ENCODE measurements at places on chromosomes 5 and 9.

- DNase-seq: peak; percentile 59
Observed at GRCh38 chr9:122810306-122810946, 10.5 kb downstream of the OR1K1 start.

- DNase-seq: no peak
Observed at GRCh38 chr9:133735931-133736330, 2.2 kb downstream of the SARDH start.

GRCh38 chr9:77771171-77771570 lies 123.0 kb upstream of the GNA14 start:
- DNase-seq: no peak

DNA sequence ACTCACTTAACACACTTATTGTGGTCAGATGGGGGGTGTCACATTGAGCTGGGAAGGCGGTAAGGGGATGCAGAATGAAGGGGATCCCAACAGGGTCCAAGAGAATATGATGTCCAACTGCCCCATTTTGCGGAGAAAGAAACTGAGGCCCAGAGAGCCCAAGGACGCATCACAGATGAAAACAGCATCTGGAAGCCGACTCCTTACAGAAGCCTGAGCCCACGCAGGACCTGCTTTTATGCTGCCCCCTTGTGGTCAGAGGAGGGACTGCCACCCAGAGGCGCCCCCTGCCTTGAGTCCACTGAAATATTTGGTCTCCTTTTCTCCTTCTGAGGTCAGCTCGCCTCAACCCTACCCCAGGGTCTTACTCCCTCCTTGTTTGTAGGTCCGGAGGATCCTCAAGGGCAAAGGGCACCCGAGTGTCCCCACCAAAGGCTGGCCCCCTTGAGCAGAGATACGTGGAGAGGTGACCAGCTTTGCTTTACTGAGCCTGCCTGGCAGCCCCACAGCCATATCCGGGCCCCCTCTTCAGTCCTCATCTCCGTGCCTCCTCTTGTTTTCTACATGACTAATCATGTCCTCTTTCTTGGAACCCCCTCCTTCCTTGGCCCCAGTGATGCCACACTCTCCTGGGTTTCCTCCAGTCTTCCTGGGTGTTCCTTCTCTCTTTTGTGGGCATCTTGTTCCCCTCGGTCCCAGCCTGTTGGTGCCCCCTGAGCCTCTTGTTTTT lies 30.0 kb upstream of the TTLL11 start:
- DNase-seq: peak; percentile 54

- DNase-seq: no peak
Observed at GRCh38 chr9:84324811-84325210, 15.7 kb downstream of the SLC28A3 start.

GRCh38 chr9:68720656-68721313 lies 15.7 kb downstream of the PIP5K1B start:
- no peak for DNase-seq

GRCh38 chr9:37978481-37978864 lies 74.5 kb upstream of the SLC25A51 start:
- no peak for DNase-seq

DNA sequence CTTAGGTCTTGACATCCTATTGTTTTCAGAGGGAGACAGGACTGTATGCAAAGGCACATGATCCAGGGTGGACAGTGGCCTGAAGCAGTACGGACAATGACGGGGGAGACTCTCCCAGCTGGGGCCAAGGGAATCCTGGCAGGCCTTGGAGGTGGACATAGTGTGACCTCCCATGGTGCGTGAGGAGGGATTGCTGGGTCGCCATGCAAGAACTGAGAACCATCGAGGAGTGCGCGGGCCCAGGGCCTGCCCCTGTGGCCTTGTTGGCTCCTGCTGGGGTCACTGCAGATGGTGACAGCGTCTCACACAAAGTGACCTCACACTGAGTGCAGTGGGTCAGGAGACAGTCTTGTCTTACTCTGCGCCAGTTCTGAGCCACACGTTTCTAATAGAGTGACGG lies 192.4 kb downstream of the GADD45G start:
- no peak for DNase-seq

- DNase-seq: no peak
Observed at GRCh38 chr5:10562201-10563109, 1.4 kb upstream of the ANKRD33B start.

DNA sequence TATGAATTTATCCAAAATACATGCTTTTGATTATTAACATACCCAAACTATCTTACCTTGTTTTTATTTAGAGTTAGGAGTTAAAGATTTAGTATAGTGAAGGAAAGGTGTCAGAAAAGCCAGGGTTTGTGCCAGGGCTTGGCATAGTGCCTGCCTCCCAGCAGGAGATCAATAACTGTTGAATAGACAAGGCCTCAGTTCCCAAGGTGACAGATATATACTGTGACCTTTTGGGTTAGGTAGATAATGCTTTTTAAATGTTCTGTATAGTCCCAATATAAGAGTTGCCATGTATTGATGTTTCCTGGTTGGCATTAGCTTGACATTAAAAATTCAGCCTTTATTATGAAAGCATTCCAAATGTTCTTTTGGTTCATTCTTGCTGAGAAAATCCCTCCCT lies 121.8 kb downstream of the MCTP1 start:
- no peak for DNase-seq

DNA sequence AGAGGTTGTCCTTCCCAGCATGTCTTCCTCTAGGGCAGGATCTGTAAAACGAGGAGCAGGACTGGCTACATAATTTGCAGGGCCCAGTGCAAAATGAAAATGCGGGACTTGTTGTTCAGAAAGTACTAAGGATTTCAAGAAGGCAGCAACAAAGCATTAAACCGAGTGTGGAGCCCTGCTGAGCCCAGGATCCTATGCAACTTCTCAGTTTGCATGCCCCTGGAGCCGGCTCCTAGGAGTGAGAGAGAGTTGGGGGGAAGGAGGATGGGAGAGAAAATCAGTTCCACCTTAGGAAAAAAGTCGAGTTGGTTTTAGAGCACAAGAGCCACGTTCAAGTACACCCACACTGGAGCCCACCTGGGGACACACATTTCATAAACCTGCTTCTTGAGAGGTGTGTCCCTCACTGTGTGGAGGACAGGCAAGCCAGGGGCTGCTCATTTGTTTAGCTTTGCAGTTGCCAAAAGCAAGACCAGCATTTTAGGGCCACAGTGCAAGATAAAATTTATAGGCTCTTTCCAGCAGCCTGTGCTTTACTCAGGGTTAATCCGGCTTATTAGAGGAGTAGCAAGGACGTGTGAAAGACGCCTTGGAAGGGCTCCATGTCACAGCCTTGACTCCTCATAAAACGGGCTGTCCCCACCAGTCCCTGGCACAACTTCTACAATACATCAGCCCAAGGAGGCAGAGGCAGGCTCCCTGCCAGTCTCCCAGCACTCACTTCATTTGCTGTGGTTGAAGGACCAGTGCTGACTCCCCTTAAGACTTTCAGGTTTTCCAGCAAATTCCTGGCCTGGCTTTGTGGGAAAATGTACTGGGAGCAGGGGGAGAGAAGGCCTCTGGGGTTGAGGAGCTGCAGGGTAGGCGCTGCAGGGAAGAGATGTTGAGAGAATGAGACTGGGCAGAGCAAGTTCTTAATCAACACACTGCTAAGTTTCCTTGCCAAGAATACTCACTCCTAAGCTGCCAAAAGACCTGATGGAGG lies 159.7 kb upstream of the SEMA6A start:
- DNase-seq: no peak

GRCh38 chr5:180027459-180028089 lies 44.0 kb downstream of the RNF130 start:
- DNase-seq: no peak

Measured in activated T-helper 9 cell treated with anti-CD3 and anti-CD28 coated beads, Interleukin-2, amount 50 U/mL, for 16 hours (primary cell).